Colonic mucosa (tissue), 4 donors: ENCODE measurements at places on chromosomes 11 and 22. TPM values are rescaled to one million over a fixed set of nuclear protein-coding genes. Genes with fewer than 3 reads are reported as not detected.

- H3K36me3 ChIP-seq = no peaks in the 10 kb centered on the region
- H3K27me3 ChIP-seq = no peaks in the 10 kb centered on the region
- H3K27ac ChIP-seq = no peak overlapping the region
- H3K4me1 ChIP-seq = no peaks in the 10 kb centered on the region
- no peak for DNase-seq
Observed at GRCh38 chr11:106852779-106853178, 165.5 kb downstream of the GUCY1A2 start.

- no peaks in the 10 kb centered on the region for H3K4me1 ChIP-seq
- no peak for DNase-seq
- H3K27ac ChIP-seq = no peak overlapping the region
- no peaks in the 10 kb centered on the region for H3K27me3 ChIP-seq
Observed at GRCh38 chr11:70153133-70153727, 49.9 kb upstream of the FADD start.

GRCh38 chr22:47236161-47236560 lies 473.7 kb downstream of the TBC1D22A start:
- no peak overlapping the region for H3K27ac ChIP-seq
- H3K36me3 ChIP-seq = no peaks in the 10 kb centered on the region
- no peak for DNase-seq
- no peaks in the 10 kb centered on the region for H3K4me1 ChIP-seq
- H3K4me3 ChIP-seq = no peak overlapping the region

DNA sequence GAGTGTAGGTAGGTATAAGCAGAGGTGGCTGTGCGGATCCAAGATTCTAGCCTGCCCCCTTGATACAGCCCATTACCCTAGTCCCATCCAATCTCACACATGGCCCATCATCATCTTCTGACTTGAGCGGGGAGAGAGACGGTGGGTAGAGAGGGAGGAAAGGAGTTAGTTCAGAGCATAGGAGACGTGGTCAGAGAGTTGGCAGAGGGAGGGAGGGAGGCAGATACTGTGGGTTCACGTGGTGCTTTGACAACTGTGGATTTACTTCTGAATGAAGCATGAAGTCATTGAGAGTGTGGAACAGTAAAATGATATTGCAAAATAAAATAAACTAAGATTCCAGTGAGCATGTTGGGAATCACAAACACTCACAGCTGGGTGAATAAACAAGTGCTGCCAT lies 31.4 kb upstream of the VPREB1 start:
- H3K27ac ChIP-seq = no peak overlapping the region
- H3K27me3 ChIP-seq = no peaks in the 10 kb centered on the region
- H3K36me3 ChIP-seq = no peaks in the 10 kb centered on the region

GRCh38 chr11:73391665-73392064 lies 15.5 kb downstream of the RELT start:
- H3K4me1 ChIP-seq = no peaks in the 10 kb centered on the region
- H3K4me3 ChIP-seq = no peak overlapping the region
- no peak overlapping the region for H3K27ac ChIP-seq
- no peak for DNase-seq

YPEL4 gene
- total RNA-seq = 0.98 TPM

DNA sequence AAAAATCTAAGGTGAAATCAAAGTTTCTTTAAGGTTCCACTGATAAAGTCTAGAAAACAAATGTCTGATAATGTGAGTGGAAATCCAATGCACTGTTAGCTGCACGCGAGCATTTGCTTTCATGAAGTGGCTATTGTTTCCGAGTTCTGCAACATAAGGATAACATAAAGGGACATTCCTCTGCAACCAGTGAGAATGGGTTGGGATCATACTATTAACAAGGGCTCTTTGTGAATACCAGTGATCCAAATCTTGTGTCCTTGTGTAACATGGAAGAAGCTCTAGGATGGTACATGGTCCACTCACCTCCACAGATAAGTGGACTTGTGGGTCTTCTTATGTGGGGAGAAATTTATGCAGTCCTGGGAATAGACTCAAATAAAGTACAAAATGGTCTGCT lies 24.6 kb downstream of the APIP start:
- no peaks in the 10 kb centered on the region for H3K36me3 ChIP-seq
- H3K4me3 ChIP-seq = no peak overlapping the region
- no peak for DNase-seq
- H3K27me3 ChIP-seq = no peaks in the 10 kb centered on the region
- no peak overlapping the region for H3K27ac ChIP-seq

C11orf58 gene
- total RNA-seq = 70.1 TPM

BIRC3 gene
- total RNA-seq = 14.8 TPM

- no peak for DNase-seq
- no peaks in the 10 kb centered on the region for H3K36me3 ChIP-seq
- no peak overlapping the region for H3K4me3 ChIP-seq
- no peaks in the 10 kb centered on the region for H3K4me1 ChIP-seq
Observed at GRCh38 chr11:123111465-123111864, 49.5 kb upstream of the HSPA8 start.

SYT9 gene
- 0.07 TPM for total RNA-seq

GRCh38 chr22:49024775-49025440 lies 802.8 kb downstream of the BRD1 start:
- no peak overlapping the region for H3K4me3 ChIP-seq
- no peaks in the 10 kb centered on the region for H3K27me3 ChIP-seq
- H3K36me3 ChIP-seq = no peaks in the 10 kb centered on the region
- no peak for DNase-seq

TSGA10IP gene
- not detected for total RNA-seq

DNA sequence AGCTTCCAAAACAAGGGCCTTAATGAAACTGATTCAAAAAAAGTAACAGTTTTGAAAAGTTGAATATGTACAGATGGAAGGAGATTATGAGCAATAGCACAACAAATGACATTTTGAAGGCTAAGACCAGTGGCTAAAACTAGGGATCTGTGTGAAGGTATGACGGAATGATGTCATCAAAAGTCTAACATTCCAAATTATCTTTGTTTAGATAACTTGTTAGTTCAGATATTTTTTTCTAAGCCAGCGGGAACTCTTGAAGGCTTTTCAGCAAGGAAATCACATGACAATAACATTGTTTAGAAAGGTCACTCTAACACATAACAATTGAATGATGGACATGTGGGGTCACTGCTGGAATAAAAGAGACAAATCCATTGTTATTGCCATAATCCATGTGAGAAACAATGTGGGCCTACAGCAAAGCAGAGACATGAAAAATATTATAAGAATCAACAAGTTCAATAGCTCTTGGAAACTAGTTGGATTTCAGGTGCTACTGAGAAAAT lies 260.5 kb downstream of the CASP12 start:
- DNase-seq = no peak
- no peaks in the 10 kb centered on the region for H3K36me3 ChIP-seq
- H3K27ac ChIP-seq = no peak overlapping the region
- H3K4me3 ChIP-seq = no peak overlapping the region
- H3K4me1 ChIP-seq = no peaks in the 10 kb centered on the region

GRCh38 chr11:6587360-6587953 lies 16.0 kb downstream of the RRP8 start:
- no peaks in the 10 kb centered on the region for H3K36me3 ChIP-seq
- H3K27ac ChIP-seq = no peak overlapping the region

GRCh38 chr22:44225812-44226211 lies 45.1 kb downstream of the PARVG start:
- no peak overlapping the region for H3K27ac ChIP-seq
- no peaks in the 10 kb centered on the region for H3K4me1 ChIP-seq
- no peak overlapping the region for H3K4me3 ChIP-seq
- no peaks in the 10 kb centered on the region for H3K27me3 ChIP-seq
- H3K36me3 ChIP-seq = no peaks in the 10 kb centered on the region

MMP12 gene
- total RNA-seq = 2.3 TPM

DEPDC7 gene
- 6.1 TPM for total RNA-seq

ACRV1 gene
- not detected for total RNA-seq

GRCh38 chr11:79514290-79514689 lies 73.5 kb upstream of the TENM4 start:
- no peak overlapping the region for H3K4me3 ChIP-seq
- no peaks in the 10 kb centered on the region for H3K27me3 ChIP-seq
- no peak overlapping the region for H3K27ac ChIP-seq
- H3K36me3 ChIP-seq = no peaks in the 10 kb centered on the region

NXPE1 gene
- 217 TPM for total RNA-seq

DNA sequence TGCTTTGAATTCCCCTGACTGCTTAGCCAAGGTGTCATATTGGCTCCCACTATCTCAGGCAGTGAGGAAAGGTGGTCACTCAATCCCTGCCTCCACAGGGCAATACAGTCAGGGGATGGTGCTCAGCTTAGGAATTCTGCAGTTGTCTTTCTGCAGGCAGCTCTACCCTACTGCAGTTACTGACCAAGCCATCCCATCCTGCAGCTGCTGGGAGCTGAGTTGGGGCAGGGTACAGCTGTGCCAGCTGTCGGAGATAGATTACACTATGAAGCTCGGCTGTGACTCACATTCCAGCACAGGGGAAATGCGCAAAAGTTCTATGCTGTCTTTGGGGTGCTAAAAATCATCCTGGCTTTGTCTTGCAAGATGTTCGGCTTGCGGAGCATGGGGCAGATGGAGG lies 4.4 kb upstream of the DAGLA start:
- H3K4me3 ChIP-seq = no peak overlapping the region
- H3K27ac ChIP-seq = no peak overlapping the region
- no peaks in the 10 kb centered on the region for H3K36me3 ChIP-seq
- DNase-seq = no peak
- no peaks in the 10 kb centered on the region for H3K27me3 ChIP-seq

- DNase-seq = peak; percentile 25
- H3K4me1 ChIP-seq = peaks cover 12% of the 10 kb centered on the region
- H3K4me3 ChIP-seq = peak overlapping the region; percentile 93
- peak overlapping the region; percentile 90 for H3K27ac ChIP-seq
Observed at GRCh38 chr11:62805961-62806441, 761 bp upstream of the NXF1 start.

DNA sequence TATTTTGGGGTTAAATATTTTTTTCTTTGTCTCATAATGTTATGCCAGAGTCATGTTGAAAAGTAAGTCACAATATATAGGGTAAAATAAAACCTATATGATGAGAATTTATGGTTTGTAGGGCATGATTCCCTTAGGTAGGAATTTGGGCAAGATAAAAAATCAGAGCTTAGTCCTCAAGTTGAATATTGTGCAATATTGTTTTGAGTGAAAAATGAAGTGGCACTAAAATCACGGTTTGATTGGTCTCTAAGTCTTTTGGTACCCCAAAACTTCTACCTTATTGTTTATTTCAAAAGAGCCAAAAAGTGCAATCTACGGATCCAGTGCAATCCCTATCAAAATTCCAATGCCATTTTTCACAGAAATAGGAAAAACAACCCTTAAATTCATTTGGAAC lies 1.6 kb upstream of the MRPL16 start:
- H3K36me3 ChIP-seq = no peaks in the 10 kb centered on the region
- no peak overlapping the region for H3K27ac ChIP-seq
- no peaks in the 10 kb centered on the region for H3K27me3 ChIP-seq
- no peaks in the 10 kb centered on the region for H3K4me1 ChIP-seq

DNA sequence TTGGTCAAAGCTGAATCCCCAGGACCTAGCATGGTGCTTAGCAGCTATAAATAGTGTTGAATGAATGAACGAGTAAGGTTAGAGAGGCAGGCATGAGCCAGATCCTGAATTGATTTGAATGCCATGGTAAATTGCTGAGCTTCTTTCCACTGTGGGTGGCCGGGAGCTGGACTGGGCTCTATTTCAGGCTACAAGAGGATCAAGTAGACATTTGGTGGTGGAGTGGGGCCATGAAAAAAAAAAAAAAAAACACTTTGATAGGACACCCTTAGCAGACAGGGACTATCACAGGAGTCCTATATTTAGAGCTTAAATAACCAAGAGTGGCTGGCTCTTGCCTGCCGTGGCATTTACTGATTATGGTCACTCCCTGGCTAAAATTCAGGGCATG lies 77.6 kb downstream of the MIAT start:
- H3K4me3 ChIP-seq = no peak overlapping the region
- no peak overlapping the region for H3K27ac ChIP-seq
- H3K4me1 ChIP-seq = no peaks in the 10 kb centered on the region
- no peaks in the 10 kb centered on the region for H3K27me3 ChIP-seq
- no peaks in the 10 kb centered on the region for H3K36me3 ChIP-seq

DNA sequence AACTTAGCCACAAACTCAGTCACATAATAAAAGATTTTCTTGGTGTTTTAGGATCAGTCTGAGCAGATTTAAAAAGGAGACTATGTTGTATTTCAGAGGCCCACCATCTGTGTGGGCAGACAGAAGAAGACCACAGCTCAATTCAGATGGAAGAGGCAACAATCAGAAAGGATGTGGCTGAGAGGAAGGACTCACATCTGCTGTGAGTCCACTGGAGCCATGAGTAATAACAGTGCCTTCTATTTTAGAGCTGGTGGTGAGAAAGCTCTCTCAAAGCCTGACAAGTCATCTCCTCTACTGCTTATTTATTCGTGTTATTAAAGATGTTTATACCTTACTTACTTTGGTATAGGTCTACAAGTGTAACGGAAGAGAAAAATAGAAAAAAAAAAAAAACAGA lies 357.2 kb downstream of the OPCML start:
- H3K36me3 ChIP-seq = no peaks in the 10 kb centered on the region
- no peaks in the 10 kb centered on the region for H3K27me3 ChIP-seq
- no peak overlapping the region for H3K27ac ChIP-seq
- no peak for DNase-seq
- no peaks in the 10 kb centered on the region for H3K4me1 ChIP-seq

- no peaks in the 10 kb centered on the region for H3K4me1 ChIP-seq
- H3K27me3 ChIP-seq = no peaks in the 10 kb centered on the region
- H3K27ac ChIP-seq = no peak overlapping the region
- no peak overlapping the region for H3K4me3 ChIP-seq
- H3K36me3 ChIP-seq = no peaks in the 10 kb centered on the region
- DNase-seq = no peak
Observed at GRCh38 chr11:130674686-130675308, 226.4 kb downstream of the ADAMTS15 start.

ARHGAP20 gene
- 1.3 TPM for total RNA-seq

- no peak overlapping the region for H3K27ac ChIP-seq
- H3K4me3 ChIP-seq = no peak overlapping the region
- no peak for DNase-seq
- no peaks in the 10 kb centered on the region for H3K36me3 ChIP-seq
- H3K4me1 ChIP-seq = no peaks in the 10 kb centered on the region
- no peaks in the 10 kb centered on the region for H3K27me3 ChIP-seq
Observed at GRCh38 chr11:72635309-72635915, 38.8 kb downstream of the PDE2A start.

OTUB1 gene
- 82.5 TPM for total RNA-seq

GRCh38 chr11:46050003-46050461 lies 71.2 kb downstream of the PHF21A start:
- H3K36me3 ChIP-seq = no peaks in the 10 kb centered on the region
- H3K4me1 ChIP-seq = no peaks in the 10 kb centered on the region
- no peak for DNase-seq
- no peak overlapping the region for H3K4me3 ChIP-seq
